Activated CD4-positive, alpha-beta T cell treated with anti-CD3 and anti-CD28 coated beads, Interleukin-2, amount 50 U/mL, for 16 hours (primary cell): ENCODE measurements at places on chromosomes 3 and 15.
A peak's percentile ranks its signal among the peaks of the same experiment; 100 is the strongest.

DNA sequence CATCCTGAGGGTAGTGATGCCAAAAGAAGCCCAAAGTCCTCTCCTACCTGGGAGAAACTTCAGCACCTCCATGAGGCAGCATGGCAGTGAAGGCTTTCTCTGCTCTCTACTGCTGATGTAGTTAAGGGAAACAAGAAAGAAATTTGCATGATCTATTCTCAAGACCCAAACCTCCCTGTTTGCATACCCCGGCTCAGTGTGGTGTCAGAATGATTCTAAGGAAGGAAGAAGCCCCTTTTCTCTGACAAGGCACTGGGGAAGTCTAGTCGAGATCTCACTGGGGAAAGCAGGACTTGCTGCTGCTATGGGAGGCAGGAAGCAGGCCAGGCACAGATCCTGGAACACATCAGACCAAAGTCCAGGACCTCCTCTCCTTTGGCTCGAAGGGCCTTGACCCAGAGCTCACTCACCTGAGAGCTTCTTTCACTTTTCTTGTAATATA, 89.4 kb upstream of the ICE2 start:
- DNase-seq = no peak

DNA sequence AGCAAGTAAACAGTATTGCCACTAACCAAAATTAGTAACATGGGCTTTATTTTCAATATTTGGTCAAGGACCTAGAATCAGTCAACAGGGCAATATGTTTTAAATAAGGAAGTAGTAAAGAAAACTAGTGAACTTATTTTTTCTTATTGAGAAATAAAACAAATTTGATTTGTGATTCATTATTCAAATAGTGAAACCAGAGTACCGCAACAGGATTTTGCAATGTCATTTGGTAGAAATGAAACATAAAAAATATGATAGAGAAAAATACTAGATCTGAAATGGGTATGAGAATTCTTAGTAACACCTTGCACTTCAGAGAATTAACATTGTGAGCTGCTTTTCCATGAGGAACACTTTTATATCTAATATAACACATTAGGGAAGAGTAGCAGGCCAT, 291.8 kb upstream of the GBE1 start:
- no peak for DNase-seq

DNA sequence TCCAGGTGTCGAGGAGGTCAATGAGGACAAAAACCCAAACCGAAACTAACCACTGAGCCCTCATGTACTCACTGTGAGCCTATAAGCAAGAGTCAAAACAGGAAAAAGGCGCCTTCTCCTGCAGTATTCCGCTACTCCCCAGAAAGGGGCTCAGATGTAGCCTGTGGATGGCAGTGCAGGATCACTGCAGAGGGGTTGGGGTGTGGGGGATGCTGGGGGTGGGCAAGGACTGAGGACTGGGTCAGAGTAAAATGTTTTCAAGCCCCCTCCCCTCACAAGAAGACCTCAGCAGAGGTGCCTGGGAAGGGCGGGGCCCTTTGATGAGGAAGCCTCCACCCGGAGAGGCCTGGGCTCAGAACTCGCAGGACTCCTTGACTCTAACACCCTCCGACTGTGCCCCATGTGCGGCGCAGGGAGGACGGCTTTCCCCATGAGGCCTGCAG, 170.1 kb downstream of the OSBPL10 start:
- peak; percentile 10 for DNase-seq

DNA sequence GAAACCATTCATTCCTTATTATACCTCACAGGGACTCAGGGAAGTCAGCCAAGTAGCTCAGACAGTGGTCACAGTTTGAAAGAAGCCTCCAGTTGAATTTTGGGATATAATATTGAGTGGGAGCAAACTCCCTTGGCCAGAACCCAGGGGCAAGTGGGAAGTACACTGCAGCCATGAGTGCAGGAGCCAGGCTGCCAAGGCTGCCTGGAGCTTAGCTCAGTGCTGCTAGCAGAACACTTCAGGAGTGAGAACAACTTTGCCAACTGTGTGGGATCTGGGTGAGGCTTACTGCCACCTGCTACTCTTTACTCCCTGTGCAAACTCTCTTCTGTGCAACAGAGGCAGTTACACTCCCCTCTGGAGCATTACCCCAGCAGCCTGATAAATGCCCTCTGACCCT, 4.6 kb downstream of the OR5K3 start:
- DNase-seq = no peak

DNA sequence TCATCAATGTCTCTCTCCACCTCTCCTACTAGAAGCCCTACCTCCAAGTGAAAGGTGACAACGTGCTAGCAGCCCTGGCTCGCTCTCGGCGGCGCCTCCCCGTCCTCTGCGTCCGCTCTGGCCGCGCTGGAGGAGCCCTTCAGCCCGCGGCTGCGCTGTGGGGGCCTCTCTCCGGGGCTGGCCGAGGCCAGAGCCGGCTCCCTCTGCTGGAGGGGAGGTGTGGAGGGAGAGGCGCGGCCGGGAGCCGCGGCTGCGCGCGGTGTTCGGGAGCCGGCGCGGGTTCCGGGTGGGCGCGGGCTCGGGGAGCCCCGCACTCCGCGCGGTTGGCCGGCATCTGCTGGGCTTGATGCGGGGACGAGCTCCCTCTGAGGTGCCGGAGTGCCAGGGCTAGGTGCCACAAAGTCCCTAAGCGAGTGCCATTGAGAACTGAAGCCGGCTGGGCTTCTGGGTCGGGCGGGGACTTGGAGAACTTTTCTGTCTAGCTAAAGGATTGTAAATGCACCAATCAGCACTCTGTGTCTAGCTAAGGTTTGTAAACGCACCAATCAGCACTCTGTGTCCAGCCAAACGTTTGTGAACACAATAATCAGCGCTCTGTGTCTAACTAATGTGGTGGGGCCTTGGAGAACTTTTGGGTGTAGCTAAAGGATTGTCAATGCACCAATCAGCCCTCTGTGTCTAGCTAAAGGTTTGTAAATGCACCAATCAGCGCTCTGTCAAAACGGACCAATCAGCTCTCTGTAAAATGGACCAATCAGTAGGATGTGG, 84.8 kb upstream of the ARRDC4 start:
- DNase-seq = no peak

- no peak for DNase-seq
Measured at GRCh38 chr3:132317229-132317948, at the start of gene ACP3. ACP3 (plus strand) TSS chr3:132317407; CDS start chr3:132317457, 50 bp downstream.

DNA sequence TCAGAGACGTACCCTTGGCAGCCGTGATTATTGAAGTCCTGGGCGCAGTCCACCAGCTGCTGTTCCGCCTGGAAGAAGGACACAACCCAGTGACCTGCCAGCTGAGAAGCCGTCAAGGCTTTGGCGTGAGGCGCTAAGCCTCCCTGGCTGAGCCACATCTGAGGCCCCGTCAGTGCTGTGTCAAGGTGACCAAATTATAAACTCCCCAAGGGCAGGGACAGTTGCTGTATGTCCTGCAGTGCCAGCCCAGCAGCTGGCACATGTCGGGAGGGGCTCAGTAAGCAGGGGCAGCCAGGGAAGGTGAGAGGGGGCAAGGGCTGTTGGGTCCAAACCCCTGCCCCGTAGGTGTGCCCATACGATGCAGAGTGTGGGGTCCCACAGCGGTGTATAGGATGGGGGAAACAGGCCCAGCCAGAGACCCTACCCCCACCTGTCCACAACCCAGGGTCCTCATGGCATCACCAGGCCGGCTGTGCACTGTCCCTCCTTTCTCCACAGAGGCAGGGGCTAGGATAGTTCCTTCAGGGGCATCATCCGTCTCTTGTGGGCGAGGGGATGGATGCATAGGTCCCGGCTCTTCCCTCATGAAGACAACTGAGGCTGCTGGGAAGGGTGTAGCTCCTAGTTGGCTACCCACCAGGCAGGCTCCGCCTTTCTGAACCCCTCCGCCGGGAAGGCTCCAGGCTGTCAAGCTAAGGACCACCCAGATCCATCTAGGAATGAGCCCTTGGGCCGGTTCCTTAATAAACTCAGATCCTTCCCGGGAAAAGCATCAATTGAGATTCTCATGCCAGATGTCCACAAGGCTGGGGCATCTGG, 13.2 kb downstream of the CTSH start:
- no peak for DNase-seq

- DNase-seq = no peak
Measured at GRCh38 chr15:66912001-66912400, 153.4 kb upstream of the SMAD3 start.

DNA sequence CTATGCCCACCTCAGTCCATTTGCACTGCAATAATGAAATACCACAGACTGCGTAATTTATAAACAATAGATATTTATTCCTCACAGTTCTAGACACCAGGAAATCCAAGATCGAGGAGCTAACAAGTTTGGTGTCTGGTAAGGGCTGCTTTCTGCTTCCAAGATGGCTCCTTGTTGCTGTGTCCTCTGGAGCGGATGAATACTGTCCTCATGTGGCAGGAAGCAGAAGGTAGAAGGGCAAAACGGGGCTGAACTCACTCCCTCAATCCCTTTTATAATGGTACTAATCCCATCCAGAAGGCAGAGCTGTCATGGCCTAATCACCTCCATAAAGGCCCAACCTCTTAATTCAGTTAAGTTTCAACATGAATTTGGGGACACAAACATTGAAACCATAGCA, 75.3 kb downstream of the P2RY1 start:
- DNase-seq = no peak

- no peak for DNase-seq
Measured at GRCh38 chr3:55491296-55491816, 4.2 kb upstream of the WNT5A start.

- no peak for DNase-seq
Measured at GRCh38 chr3:112375117-112375516, 42.2 kb downstream of the CD200 start.

DNA sequence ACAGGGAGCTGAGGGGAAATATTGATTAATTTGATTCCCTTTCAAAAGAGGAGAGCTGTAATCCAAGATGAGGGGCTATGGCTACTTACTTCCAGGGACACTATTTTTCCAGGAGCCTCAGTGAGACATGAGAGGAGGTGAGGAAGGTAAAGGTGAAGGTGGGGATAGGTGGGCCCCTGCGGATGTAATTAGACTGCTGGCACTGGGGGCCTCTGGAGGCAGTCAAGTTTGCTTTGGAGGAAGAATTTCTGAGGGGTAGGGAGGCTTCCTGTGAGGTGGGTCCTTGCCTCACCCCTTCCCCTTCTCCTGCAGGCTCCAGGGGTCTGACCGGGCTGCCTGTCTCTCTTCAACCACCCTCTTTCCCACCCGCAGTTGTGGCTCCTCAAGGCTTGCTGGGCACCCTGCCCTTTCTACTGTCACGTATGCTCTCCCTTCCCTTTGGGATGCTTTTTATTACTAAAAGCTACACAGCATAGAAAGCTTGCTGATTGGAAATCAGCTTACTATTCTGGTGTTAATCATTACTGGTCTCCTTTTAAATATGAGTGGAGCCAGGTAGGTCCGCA, 22.5 kb downstream of the GASK1A start:
- no peak for DNase-seq

- no peak for DNase-seq
Measured at GRCh38 chr3:101123081-101123480, 129.9 kb upstream of the ABI3BP start.

GRCh38 chr15:50066202-50066601, 52.8 kb downstream of the ATP8B4 start:
- peak; percentile 79 for DNase-seq

DNA sequence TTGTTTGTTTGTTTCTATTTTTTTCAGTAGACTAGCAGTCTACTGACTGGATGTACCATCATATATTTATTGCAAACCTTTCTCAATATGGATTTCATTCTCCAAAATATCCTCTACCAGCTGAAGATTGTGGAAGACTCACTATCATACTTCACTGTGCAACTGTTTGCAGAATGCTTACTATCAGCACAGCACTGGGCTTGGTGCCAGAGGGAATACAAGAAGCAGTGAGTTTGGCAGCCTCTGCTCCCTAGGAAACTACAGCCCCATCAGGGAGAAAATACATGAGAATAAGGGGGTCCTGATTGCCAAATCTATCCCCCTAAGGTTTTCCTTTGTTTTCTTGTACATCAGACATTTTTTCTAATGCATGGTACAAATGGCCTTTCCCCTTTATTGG, 27.5 kb downstream of the AQP9 start:
- DNase-seq = no peak

- peak; percentile 86 for DNase-seq
Measured at GRCh38 chr3:12994607-12995388, 78.4 kb downstream of the IQSEC1 start.

- no peak for DNase-seq
Measured at GRCh38 chr3:71763426-71763825, 9.8 kb downstream of the GPR27 start.

GRCh38 chr15:98620020-98620419, 28.3 kb upstream of the IGF1R start:
- DNase-seq = no peak

- no peak for DNase-seq
Measured at GRCh38 chr3:187747506-187747905, 2.2 kb upstream of the BCL6 start.

- no peak for DNase-seq
Measured at GRCh38 chr3:119360736-119361462, 66.7 kb downstream of the ARHGAP31 start.

DNA sequence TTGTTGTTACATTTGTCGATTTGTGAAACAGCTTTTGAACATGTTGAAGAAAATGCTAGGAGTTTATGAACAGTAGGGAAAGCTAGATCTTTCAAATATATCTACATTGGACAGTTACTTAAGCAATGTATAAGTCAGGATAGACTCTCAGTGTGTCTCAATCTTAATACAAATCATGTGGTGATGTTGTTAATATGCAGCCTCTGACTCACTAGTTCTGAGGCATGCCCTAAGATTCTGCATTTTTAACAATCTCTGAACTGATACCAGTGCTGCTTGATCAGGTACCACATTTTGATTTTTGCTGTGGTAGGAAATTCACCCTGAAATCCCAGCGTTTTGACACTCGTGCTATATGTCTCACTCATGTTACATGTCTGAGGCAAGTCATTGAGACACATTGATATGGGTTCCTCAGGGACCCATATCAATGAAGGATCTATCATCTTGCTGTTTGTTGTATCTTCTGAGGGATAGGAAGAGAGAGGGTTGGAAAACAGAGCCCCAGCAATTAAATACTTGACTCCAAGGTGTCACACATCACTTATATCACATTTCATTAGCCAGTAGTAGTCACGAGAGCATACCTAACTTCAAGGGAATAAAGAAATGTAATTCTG, 597.9 kb downstream of the TAFA4 start:
- no peak for DNase-seq

- DNase-seq = no peak
Measured at GRCh38 chr3:154458560-154458959, 28.6 kb upstream of the GPR149 start.

GRCh38 chr15:46933332-46933731, 784.0 kb upstream of the SEMA6D start:
- DNase-seq = no peak

- no peak for DNase-seq
Measured at GRCh38 chr3:71229905-71230657, 353.4 kb downstream of the FOXP1 start.

- DNase-seq = no peak
Measured at GRCh38 chr15:81282911-81283310, 41.0 kb downstream of the STARD5 start.

DNA sequence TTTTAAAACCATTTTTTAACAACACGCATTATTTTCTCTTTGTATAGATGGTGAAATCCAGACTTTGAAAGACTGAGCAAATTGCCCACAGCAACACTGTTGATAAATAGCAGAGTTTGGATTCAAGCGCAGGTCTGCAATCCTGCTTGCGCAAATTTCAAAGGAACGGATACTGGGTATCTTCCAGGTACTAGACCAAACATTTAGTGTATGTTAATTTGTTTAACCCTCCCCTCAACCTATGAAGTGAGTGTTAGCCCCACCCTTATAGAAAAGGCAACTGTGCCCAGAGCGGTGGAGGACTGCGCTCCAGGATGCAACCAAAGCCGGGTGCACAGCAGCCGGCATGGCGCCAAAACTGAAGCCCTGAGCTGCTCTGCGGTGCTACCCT, 103.8 kb downstream of the CPN2 start:
- DNase-seq = no peak

GRCh38 chr3:197295871-197296270, 2.5 kb downstream of the DLG1 start:
- DNase-seq = no peak
